Stimulated activated CD8-positive, alpha-beta memory T cell treated with anti-CD3 and anti-CD28 coated beads, Interleukin-2, amount 100 ng/mL, for 1 hour (primary cell): ENCODE measurements at places on chromosomes 4 and X.
A peak's percentile ranks its signal among the peaks of the same experiment; 100 is the strongest.

- DNase-seq, result no peak
Observed at GRCh38 chr4:42320822-42321388, 76.4 kb upstream of the SHISA3 start.

- DNase-seq, result no peak
Observed at GRCh38 chrX:40022421-40022820, 75.3 kb downstream of the BCOR start.

- DNase-seq, result no peak
Observed at GRCh38 chr4:108991551-108992328, 228.9 kb upstream of the ETNPPL start.

GRCh38 chr4:148103597-148104355 lies 338.4 kb downstream of the NR3C2 start:
- no peak for DNase-seq

- no peak for DNase-seq
Observed at GRCh38 chrX:72620550-72621145, 48.0 kb upstream of the HDAC8 start.

DNA sequence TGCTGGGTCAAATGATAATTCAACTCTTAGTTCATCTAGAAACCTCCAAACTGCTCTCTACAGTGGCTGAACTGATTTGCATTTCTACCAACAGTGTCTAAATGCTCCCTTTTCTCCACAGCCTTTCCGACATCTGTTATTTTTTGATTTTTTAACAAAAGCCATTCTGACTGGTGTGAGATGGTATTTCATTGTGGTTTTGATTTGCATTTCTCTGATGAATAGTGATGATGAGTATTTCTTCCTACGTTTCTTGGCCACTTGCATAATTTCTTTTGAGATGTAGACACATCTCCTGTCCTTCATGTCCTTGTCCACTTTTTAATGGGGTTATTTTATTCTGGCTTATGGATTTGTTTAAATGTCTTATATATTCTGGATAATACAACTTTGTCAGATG lies 298.2 kb upstream of the ARSJ start:
- no peak for DNase-seq

GRCh38 chr4:55547466-55547770 lies 709 bp upstream of the CLOCK start:
- DNase-seq, result no peak

DNA sequence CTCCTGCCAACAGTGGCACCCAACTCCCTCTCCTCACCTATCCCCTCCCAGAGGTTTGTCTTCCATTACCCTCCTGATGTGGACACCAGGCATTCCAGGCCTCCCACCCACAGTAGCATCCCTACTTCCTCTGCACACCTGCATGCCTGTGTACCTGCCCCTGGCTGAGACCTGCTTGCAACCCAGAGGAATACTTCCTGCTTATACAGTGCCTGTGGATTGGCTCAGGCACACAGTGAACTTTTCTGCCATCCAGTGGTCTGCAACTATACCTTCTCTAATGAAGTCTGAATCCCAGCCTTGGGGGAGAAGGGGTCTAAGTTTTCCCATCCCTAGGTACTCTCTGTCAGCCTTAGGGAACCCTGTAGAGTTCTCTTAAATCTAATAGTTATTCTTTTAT lies 169.9 kb downstream of the IQCM start:
- DNase-seq, result no peak

GRCh38 chrX:47651043-47651905 lies 911 bp upstream of the ELK1 start:
- DNase-seq, result no peak

- DNase-seq, result no peak
Observed at GRCh38 chrX:32448320-32448719, 763.0 kb downstream of the DMD start.

- DNase-seq, result peak; percentile 3
Observed at GRCh38 chrX:18424482-18425198, 768 bp upstream of the CDKL5 start.

DNA sequence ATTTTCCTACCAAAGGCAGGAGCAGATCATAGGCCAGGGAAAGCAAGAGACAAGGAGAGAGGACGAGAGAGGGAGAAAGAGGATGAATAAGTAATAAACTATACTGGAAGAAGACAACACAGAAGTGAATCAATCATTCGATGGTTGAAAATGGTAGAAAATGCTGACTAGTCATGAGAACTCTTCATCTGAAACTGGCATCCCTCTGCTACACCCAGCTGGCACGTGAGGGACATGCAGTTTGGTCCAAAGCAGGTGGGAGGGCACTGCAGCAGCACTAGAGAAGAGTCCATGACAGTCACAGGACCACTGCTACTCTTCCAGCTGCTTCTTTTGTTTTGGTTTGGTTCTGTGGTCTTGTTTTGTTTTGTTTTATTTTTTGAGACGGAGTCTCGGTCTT lies 74.1 kb downstream of the AFAP1 start:
- DNase-seq, result no peak
